ENCODE measurements at places on chromosomes 5 and 9.
A peak's percentile ranks its signal among the peaks of the same experiment; 100 is the strongest.

GRCh38 chr5:102866237-102866600, 111.1 kb downstream of the PAM start:
- DNase-seq: no peak

- no peak for DNase-seq
Measured at GRCh38 chr9:114285166-114285867, 37.6 kb upstream of the ORM1 start.

GRCh38 chr5:123515904-123516303, 3.9 kb downstream of the CSNK1G3 start:
- no peak for DNase-seq

DNA sequence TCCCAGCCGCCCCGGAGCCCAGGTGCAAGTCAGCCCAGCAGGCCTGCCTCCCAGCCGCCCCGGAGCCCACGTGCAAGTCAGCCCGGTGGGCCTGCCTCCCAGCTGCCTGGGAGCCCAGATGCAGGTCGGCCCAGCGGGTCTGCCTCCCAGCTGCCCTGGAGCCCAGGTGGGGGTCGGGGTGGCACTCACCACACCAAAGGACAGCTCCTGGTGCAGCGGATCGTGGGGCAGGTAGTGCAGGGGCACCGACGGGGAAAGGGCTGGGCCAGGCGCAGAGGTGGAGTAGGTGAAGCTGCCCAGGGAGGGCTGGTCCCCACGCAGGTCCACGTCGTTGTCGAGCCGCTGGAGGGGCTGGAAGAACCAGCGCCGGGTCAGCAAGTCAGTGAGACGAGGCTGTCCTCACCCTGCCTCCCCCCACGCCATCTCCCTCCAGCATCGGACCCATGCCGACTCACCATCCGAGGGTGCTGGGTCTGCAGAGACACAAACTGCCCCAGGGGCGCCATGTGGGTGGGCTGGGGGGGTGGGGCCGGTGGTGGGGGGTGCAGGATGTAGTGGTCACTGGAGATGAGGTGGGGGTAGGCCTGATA, 6.7 kb downstream of the RNF44 start:
- no peak for DNase-seq

DNA sequence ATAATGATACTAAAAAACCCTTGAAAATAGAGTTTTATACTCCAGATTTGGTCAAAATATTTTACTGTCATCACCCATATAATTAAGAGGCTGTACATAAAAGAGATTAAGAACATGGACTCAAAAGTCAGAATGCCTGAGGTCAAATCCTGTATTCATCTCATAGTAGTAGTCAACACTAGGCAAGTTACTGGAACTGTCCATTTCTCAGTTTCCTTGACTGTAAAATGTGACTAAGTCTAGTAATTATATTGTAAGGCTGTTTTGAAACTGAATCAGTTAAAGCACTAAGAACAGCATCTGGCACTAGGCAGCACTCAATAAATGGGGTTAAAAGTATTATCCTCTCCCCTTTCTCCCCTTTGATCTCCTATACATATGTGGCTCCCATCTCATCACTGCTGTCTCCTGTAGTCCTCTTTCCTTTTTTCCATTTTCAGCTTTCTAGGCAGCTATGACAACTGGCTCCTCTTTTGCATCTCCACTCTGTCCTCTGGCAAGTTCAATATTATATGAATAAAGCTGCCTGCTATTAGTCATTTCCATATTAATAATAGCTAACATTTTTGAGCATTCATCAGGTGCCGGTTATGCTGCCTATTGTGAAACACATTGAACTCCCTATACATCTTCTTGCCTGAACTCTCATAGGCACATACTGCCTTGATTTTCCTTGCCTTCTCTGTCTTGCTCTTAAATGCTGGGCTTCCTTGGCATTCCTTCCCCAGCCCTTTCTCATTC, 185.8 kb upstream of the NREP start:
- no peak for DNase-seq

DNA sequence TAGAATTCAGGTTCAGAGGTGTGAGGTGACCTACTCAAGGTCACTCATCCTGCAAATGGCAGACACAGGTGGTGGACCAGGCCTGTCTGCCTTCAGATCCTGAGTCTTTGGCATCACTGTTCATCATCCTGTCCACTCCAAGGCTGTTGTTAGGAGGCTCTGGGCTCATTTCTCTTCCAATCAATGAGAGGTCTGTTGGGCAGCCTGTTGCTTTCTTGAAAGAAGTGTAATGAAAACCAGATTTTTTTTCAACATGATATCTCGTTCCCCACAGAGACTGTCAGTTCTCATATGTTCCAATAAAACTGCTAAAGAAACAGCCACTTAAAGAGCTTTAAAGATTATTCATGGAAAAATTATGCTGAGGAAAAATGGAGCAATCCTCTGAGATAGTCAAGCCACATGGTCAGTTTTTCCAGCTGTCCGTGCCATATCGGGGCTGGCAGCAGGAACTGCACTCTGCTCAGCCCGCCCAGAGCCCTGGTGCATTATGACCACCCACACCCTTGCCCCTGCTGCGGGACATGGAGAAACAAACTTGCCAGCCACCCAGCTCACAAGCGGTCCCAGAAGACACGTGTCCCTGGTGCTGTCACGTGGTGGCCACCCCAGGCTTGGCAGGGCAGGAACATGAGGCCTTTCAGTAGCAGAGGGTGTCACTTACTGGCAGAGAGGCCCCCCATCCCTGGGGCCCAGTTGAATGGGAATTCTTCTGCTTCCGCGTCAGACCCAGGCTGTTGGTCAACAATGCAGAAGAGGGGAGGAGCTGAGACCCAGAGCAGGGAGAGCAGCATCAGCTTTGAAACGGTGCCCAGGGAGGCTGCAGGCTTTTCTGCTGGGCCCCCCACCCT, 63.7 kb upstream of the ANGPTL2 start:
- DNase-seq: no peak

- DNase-seq: no peak
Measured at GRCh38 chr5:14193496-14193895, 50.4 kb downstream of the TRIO start.

DNA sequence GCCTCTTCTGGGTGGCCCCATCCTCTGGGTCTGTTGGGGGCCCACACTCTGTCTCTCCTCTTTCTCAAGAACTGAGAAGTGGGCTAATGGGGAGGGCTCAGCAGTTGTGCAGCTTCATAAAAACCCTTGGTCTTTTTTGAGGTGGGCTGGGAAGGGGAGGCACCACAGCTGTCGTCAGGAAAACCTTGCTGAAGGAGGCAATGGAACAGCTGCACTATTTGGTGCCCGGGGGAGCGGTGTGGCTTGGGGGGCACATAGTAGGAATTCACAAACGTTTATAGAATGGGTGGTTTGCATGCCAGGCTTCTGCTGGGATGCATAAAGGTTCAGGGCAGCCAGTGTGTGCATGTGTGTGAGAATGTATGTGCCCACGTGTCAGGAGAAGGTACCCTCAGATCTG, 3.2 kb upstream of the IER5L start:
- no peak for DNase-seq

- DNase-seq: no peak
Measured at GRCh38 chr5:25516141-25516540, 871.4 kb upstream of the CDH10 start.

DNA sequence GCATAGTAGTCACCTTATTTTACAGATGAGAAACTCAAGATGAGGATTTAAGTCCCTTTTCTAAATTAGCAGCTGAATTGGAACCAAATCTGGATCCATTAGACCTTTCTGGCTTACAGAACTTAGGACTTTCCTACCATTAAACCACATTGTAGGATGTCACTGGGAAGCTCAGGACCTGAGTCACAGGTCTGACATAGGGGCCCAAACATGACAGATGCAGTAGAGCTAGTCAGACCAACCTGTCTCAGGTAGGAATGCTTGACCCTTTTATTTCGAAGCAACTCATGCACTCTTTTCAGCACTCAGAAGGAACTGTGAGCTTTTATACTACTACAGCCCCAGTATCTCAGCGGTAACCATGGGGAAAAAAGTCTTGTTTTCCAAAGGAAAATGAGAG, 2.6 kb downstream of the RAB24 start:
- no peak for DNase-seq

GRCh38 chr5:149264439-149265067, 7.1 kb upstream of the AFAP1L1 start:
- DNase-seq: peak; percentile 84

DNA sequence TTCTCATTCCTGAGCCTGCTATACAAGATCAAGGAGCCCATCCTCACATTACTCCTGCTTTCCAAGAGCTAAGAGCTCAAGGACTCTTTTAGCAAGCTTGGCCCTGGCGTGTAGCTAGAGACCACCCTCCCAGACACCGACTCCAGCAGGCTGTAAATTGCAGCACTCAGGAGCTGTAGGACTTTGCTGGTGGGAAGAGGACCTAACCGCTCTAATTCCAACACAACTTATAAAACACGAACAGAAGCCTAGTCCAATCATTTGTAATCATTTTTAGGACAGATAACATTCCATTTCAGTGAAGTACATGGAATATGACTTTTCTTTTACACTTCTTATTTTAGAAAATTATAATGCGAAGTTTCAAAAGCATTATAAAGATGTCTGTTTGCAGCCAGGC, 219.9 kb downstream of the NXNL2 start:
- no peak for DNase-seq

GRCh38 chr5:83472508-83473345, 1.2 kb downstream of the VCAN start:
- DNase-seq: peak; percentile 50

DNA sequence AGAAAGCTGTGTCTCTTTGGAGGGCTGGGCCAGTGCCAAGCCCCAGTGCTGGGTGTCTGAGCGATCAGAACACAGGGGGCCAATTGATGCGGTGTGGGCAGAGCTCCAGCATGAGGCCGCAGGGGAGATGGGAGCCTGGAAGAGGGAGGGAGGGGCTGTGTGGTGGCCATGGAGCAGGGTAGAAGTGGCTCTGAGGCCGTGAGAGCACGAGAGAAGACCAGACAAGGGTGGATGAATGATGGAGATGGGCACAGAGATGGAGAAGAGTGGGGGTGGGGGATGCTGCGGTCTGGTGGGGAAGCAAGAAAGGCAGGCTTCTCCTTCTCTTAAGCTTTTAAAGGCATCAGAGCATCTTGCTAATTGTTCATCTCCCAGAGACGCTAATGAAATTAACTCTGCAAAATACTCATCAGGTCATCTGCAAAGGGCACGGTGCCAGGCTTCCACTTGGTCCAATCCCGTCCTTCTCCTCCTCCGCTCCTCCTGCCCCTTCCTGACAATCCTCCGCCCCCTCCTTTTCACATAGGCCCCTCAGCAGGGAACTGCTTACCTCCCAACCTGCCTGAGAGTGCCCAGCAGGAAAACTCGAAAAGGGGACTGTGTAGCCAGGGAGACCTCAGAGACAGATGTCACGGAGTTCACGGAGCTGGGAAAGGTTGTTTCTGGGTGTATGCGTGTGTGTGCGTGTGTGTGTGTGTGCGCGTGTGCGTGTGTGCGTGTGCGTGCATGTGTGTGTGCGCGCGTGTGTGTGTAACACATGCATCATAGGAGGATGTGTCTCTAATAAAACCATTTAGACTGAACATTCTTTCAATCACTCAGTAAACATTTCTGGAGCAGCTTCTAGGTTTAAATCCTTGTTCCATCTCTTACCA, 7.1 kb upstream of the UNC5A start:
- no peak for DNase-seq

DNA sequence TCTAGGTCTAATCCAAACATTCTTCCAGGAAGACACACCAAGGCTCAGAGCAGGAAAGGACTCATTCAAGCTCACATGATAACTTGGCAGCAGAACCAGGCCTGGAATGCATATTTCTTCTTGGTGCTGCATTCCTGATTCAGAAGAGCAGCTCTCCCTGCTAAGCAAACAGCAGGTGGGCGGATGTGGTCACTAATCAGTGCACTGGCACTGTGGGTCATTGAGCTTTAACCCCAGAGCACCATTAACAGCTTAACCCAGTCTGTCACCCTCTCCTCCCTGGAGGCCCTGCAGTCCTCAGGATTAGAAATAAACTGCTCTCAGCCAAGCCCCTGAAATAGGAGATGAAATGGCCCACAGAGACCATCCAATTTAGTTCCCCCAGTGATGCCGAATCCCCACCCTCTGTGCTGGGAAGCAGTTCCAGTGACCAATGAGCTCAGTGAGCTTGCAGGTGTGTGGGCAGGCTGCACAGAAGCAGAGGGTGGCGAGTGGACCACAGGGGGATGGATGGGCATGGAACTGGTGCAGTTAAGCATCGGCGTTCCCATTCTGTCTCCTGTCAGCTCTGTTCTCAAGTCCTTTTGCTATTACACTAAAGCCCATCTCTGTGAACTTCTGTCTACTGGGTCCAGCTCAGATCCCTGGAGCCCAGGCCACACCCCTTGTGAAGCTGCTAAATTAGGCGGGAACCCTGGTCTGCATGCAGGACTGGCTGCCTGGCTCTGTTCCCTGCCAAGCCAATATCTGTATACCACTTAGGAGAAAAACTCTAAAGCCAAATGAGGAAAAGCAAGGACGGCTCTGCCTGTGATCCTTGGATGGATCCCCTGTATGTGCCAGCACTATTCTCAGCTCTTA, 16.6 kb upstream of the MEGF9 start:
- DNase-seq: peak; percentile 70

DNA sequence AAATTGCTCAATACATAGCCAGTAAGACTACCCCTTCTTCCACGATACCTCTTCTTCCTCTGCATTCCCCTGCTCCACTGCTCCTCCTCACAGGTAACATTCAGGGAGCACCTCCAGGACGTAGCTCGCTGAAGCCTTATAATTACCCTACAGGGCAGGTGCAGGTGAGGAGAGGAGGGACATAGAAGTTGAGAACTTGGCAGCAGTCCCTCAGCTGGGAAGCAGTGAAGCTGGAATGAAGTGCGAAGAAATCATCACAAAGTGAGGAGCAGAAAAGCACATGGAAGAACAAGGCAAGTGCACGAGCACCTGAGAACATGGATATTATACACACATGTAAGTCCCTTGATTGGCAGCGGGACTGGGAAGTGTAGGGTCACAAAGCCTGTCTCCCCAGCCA, 118.2 kb downstream of the HSD17B3 start:
- DNase-seq: no peak

DNA sequence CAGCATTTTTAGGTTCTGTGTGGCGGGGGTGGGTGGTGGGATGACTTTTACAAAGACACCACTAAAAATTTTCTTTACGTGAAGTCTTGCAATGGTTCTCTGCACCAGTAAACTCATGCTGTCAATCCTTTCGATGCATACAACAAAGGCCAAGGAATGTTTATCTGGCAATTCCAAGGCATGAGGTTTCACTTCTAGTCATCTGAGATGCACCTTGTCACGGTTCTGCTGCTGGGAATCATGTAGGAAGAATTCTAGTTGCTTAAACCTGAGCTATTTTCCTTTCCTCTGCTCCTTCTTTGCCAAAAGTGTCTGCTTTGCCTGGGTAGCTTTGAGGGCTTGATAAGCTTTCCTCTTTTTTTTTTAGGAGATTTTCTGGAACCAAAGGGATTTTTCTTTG, 1204.5 kb upstream of the SEMA6A start:
- no peak for DNase-seq

Measured in Calu3 (cell line).